Activated T-cell treated with anti-CD3 and anti-CD28 coated beads for 1 hour (primary cell): ENCODE measurements at places on chromosomes 16 and 17.
A peak's percentile ranks its signal among the peaks of the same experiment; 100 is the strongest.

GRCh38 chr16:57411362-57411976 lies 6.9 kb downstream of the CCL17 start:
- no peak for DNase-seq

- DNase-seq, result no peak
These were observed 15.9 kb downstream of the TMEM92 start for GRCh38 chr17:50289991-50290702.

DNA sequence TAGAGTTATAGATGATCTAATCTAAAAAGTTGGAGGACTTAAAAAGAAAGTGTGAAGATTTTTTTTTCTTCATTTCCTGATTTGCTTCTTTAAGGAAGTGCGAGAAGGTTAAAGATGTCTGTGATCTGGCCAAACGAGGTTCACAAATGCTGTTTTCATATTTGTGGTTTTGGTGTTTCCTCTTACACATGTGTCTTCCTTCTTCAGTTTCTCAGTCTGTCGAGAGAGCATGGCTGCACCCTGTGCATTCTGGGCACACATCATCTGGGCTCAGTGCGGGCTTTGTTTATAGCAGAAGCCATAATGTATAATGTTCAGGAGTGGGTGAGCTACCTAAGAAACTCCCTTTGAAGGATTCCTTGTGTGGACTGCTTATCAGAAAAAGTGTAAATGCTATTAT lies 260.4 kb upstream of the TBX2 start:
- peak; percentile 23 for DNase-seq

- no peak for DNase-seq
These were observed 8.3 kb downstream of the AXIN2 start for GRCh38 chr17:65553009-65553645.

DNA sequence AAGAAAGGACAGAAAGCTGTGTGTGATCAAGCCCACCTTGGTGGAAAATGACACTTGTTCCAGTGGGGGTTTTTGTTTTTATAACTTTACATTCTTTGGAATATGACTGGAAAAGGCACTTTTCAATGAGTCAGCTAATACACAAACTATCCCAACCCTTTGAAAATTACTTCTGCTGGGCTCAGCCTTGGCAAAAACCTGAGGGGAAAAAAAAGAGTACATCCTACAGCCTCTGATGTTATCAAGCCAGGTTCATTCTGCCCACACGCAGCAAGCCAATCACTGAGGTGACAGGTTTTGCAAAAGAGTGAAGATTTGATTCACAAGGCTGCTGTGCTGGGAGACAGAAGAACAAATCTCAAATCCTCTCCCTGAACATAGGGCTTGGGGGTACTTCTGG lies 484.5 kb upstream of the ERCC4 start:
- DNase-seq, result no peak

DNA sequence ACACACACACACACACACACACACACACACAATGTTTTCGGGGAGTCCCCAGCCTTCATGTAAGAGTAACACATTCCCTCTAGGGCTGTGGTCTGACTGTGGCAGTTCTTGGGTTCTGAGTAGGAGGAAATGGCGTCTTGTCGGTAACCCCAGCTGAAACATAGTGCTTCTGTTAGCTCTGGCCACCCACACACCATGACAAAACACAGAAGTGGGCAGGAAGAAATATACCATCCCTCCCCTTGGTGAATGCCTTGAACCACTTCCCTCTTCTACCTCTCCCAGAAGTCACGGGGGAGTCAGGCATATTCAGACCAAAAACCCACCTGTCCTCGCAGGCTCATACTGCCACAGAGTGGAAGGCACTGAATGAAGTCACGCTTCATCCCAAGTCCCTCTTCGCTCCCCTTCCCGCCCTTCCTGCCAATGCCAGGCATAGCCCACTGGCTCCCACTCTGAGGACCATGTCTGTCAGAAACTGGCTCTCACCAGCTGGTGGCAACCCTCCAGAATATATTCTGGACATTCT lies 11.5 kb downstream of the SLC35B1 start:
- DNase-seq, result no peak

DNA sequence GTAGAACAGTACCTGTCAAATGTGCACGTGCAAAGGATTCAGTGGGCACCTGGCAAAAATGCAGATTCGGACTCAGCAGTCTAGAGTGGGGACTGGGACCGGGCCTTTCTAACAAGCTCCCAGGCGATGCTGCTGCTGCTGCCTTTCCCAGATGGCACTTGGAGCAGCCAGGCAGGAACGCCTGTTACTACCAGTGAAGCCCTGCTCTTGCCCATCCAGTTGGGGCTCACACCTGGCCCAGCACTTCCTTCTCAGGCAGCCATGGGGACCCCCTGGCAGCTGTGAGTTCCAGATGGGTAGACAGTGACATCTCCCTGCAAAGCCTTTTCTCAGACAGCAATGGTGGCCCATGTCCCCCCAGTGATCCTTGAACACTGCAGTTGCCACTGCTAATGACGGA lies 30.4 kb downstream of the KDM8 start:
- DNase-seq, result no peak

DNA sequence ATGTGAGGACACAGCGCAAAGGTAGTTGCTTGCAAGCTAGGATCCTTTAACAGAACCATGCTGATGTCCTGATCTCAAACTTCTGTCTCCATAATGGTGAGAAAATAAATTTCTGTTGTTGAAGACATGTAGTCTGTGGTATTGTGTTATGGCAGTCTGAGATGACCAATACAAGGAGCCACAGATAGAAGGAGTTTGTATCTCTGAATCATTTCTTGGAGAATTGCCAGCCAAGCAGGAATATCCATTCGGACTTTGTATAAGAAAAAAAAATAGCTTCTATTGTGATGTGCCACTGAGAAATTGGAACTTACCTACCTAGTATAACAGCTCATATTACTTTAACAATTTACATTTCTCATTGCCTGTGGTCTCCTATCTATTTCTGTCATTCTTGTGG lies 447.6 kb upstream of the CA10 start:
- DNase-seq, result no peak

GRCh38 chr16:10296956-10297340 lies 88.9 kb upstream of the ATF7IP2 start:
- no peak for DNase-seq

DNA sequence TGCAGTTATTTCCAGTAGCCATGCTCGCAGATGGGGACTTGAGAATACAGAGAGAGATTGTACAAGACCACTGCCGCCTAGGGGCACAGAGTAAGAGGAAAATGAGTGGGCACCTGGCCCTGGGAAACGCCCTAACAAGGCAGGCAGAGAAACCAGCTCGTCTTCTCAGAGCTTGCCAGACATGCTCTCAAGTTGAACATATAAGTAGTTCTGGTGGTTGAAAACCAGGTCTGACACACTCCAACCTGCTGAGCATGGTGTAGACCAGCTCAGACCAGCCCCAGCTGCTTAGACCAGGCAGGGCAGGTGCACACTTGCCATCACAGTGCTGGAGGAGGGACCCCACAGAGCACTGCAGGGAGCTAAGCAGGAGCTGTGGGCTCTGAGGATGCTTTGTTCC lies 250.5 kb downstream of the CPPED1 start:
- no peak for DNase-seq

DNA sequence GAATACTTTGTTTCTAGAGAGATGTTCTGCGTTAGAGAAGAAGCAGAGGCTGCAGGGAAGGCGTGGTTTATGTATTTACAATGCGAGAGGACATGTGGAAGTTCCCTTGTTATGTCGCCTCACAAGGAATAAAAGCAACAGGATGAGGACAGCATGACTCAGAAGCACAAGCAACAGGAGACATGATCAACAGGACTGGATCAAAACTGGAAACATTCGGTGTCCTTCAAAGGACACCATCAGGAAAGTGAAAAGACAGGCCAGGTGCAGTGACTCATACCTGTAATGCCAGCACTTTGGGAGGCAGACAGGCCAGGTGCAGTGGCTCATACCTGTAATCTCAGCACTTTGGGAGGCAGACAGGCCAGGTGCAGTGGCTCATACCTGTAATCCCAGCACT lies 52.6 kb downstream of the CCDC57 start:
- DNase-seq, result no peak

DNA sequence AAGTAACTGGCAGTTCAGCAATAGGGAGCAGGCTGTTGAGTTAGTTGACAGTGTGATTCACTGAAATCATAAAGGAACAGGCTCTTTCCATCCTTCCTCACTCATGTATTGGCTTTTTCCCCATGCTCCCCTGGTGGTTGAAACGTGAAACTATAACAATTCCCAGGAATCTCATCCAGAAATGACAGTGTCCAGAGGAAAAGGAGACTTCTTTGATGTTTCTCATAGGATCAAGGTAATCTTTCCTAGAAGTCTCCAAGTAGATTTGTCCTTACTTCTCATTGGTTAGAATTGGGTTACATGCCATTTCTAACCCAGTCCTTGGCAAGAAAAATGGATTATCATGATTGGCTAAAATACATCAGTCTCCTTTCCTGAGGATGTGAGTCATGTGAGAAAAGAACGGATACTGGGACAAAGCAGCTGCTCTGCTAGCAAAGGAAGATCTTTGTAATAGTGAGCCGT lies 14.4 kb downstream of the TTC19 start:
- no peak for DNase-seq

- no peak for DNase-seq
These were observed 595.4 kb downstream of the MAF start for GRCh38 chr16:79005096-79005495.

DNA sequence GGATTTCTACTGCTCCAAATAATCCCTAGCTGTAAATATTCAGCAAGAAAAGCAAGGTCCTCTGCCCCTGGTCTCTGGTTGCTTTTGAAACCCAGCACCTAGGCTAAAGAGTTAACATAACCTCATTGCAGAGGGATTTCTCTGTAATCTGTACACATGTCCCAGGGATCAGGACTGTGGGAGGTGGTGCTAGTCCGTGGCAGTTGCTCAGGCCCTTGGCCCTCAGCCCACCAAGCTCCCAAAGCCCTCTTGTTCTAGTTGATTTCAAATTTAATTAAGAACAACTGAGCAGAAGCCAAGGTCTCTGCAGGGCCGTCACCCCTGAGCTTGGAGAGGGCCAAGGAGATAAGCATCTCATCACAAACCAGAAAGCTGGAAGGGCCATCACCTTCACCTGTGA lies 181.1 kb downstream of the SOX9 start:
- DNase-seq, result no peak

GRCh38 chr17:62911114-62911513 lies 54.9 kb upstream of the TANC2 start:
- DNase-seq, result no peak

GRCh38 chr17:74389937-74390679 lies 22.8 kb downstream of the GPR142 start:
- DNase-seq, result no peak

DNA sequence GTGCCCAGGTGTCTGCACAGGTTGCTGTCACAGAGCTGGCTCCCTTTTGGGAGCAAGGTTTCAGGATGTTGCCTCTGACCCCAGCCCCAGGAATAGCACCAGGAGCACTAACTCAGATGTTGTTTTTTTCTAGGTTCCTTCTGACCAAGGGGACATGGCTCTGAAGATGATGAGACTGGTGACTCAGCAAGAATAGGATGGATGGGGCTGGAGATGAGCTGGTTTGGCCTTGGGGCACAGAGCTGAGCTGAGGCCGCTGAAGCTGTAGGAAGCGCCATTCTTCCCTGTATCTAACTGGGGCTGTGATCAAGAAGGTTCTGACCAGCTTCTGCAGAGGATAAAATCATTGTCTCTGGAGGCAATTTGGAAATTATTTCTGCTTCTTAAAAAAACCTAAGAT lies 28.1 kb downstream of the SCPEP1 start:
- no peak for DNase-seq

DNA sequence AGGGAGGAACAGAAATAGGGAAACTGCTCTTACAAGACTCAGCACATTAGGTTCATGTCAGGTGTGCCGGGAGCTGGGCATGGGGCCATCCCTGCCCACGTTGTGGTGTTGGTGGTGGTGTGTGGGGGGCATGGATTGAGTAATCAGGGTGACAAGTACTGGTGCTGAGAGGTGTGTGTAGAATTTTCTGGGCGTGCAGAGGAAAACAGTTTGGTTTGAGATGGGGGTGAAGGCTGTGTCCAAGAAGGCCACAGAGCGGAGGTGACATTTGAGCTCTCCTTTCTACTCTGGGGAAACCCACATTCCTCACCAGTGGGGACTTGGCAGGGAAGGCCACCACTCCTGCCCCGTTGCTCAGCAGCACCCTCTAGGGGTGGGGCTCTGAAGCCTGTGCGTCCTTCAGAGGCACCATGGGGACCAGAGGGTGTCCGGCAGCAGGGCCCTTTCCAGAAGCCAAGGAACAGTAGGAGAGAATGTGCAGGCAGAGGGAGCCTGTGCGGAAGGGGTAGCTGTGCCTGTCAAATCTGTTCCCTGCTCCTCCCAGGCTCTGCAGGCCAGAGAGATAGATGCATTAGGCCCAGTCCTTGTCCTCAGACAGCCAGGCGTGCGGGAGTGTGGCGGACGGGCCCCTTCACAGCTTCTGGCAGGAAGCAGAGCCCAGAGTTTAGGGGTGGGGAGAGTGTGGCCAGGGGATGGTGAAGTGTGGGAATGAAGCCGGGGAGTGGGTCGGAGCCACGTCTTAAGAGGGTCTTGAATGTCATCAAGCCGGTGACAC lies 48.7 kb upstream of the GSE1 start:
- no peak for DNase-seq

DNA sequence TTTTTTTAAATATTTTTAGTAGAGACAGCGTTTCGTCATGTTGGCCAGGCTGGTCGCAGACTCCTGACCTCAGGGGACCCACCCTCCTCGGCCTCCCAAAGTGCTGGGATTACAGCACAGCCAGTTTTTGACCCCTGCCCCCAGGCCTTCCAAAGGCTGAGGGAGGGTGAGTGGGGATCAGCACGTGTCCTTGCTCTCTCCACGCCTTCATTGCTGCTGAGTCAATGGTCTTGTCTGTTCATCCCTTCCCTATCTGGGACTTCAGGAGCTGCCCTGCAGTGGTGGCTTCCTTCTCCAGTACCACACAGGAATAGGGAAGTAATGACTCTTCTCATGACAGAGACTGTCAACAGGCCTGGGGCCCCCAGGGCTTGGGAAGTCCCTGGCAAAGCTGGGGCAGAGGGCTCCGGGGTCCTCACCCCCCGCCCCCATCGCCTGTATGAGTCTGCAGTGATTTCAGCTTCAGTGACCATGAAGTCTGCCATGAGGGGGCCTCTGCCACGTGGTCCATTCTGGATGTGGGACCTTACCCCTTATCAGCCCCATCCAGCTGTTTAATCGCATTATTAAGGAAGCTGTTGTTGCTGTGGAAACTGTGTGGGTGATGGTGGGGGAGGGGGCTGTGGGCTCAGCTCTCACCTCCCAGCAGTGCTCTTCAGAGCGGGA lies 6.1 kb downstream of the ABCC3 start:
- no peak for DNase-seq
